ENCODE measurements at places on chromosomes 4 and X. TPM values are rescaled to one million over a fixed set of nuclear protein-coding genes. Genes with fewer than 3 reads are reported as not detected.

GRCh38 chr4:46550471-46550870 is 160.5 kb upstream of the GABRA2 start:
- no peak for DNase-seq

DNA sequence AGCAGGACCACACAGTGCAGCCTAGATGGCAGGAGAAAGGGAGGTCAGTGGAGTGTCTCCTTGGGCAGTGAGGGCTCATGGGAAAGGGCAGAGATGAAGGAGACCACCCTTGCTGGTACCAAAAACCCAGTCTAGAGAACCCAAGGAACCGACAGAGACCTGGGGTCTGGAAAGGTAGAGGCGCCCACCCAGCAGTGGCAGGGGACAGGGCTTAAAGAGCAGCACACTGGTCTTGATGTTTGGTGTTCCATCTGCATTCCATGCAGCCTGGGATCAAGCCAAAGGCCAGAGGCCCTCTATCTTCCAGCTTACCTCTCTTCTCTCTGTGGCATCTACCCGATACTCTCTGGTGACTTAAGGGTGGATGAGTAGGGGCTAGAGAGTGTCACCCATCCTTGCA is 127.5 kb downstream of the PJA1 start:
- DNase-seq: no peak

GRCh38 chr4:129189630-129190029 is 93.7 kb downstream of the C4orf33 start:
- DNase-seq: no peak

DNA sequence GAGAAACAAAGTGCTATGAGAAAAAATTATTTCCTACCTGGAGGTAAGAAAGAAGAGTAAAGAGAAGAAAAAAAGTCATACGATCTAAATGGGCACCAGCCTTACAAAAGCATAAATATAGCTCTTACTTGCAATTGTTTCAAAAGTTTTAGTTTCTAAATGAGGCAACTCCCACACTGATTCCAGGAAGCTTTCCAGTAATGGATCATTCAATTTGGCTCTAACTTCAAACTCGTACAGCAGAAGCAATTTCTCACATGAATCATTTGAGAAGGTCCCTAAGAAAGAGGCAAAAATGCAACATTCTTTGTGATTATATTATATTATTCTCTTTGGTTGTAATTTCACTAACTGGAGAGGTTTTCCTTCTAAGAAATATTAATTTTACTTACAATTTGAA is 109.9 kb downstream of the DLG3 start:
- DNase-seq: no peak

DNA sequence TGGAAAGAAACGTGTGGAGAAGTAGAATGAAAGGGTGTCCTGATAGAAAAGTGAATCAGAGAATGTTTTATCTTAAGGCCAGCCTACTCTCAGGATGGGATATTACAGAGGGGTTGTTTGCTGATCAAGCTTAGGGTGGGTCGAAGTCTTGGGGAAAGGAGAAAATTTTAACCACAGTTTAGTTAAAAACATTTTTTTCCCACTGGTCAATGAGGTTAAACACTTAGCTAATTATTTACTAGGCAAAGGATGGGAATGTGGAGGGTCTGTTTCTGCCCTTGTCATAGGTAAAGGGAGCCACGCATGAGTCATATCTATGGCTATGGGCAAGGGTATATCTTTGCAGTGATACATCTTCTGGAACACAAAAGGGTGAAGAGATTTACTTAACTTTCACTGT is 16.1 kb upstream of the SULT1E1 start:
- no peak for DNase-seq

DNA sequence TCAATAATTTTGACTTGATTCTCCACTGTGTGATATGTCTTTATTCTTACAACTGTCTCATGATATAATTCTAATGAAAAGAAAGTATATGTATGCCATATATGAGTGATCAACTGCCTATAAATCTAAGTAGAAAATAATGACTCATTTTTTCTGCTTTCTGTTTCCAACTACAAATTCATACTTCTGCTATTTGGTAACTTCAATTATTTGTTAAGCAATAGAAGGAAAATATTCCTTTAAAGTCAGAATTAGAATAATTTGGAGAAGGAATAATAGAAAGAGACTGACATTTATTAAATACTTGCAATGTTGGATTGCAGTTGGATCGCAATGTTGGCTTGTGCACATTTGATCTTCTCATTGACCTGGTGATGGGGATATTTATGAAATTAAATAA is 204.2 kb upstream of the PACRGL start:
- no peak for DNase-seq

GRCh38 chr4:173168396-173169177 is at the start of gene GALNT7:
TSS of gene GALNT7 (plus strand) at chr4:173168811. CDS start at chr4:173168836, 25 bp downstream.
- no peak for DNase-seq

DNA sequence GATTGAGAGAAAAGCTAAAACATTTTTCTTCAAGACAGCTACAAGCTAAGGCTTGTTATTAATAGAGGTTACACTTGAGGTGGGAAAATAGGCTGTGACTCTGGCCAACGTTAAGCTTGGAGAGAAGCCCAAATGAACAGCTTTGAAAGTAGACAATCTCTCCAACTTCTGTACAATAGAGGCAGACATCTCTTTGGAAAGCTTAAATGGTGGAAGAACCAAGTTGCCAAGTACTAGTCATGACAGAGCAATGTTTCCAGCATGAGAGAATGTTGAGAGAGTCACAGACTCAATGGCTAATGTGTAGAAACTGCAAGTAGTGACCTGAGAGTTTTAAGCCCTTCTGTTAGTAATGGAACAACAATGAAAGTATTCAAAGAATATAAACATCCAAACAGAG is 298.1 kb downstream of the INPP4B start:
- no peak for DNase-seq

GRCh38 chr4:128758314-128758922 is 51.1 kb upstream of the JADE1 start:
- DNase-seq: no peak

DNA sequence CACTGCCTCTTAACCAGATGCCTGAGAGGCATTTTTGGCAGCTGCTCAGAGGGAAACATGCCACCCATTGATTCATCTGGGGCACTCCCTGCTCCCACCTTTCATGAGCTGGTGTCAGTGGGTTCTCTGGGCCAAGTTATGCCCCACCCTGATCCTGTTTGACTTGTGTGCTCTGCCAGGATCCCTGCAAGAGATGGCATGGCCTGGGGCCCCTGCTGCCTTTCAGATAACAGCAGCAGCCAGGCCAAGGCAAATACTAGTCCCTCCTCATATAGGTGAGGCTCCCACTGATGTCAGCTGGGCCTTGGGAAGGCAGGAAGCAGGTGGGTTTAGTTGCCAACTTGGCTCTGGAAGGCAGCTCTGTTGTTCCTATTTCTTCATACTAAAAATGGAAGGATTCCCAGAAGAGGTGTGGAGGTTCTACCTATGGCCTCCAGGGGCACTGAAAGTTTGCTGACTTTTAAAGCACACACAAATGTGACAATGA is 192.9 kb upstream of the RBPJ start:
- DNase-seq: no peak

DNA sequence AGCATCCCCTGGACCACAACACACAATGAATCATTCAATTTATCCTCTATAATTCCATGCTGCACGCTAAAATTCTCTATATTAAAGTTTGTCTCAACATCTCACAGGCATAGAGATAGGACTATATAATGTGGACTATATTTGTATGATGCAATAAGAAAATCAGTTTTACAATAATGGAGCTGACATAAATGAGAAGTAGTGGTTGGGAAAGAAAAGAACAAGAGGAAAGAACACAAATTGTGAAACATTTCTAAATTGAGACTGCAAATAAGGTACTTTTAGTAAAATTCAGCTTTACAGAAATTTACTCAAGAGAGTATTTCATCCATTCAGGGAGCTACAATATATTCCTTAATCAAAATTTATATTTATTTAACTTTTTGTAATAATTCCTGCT is 120.4 kb downstream of the ARAP2 start:
- DNase-seq: no peak

DNA sequence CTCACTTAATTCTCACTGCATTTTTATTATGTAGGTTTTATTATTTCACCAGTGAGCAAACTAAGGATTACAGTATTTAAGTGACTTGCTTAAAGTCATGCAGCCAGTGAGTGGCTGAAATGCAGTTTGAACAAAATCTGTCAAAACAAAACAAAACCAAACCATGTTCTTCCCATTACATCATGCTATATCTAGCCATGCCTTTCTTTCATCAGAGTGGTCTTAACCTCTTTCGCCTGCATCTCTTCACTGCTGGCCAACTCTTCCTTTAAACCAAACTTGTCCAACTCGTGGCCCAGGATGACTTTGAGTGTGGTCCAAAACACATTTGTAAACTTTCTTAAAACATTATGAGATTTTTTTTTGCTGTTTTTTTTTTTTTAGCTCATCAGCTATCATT is 223.2 kb downstream of the PCDH7 start:
- DNase-seq: no peak

- peak; percentile 97 for DNase-seq
These were observed 13.0 kb upstream of the CXCL2 start for GRCh38 chr4:74111990-74112389.

- no peak for DNase-seq
These were observed 3.3 kb downstream of the MYL5 start for GRCh38 chr4:677431-678293.

DNA sequence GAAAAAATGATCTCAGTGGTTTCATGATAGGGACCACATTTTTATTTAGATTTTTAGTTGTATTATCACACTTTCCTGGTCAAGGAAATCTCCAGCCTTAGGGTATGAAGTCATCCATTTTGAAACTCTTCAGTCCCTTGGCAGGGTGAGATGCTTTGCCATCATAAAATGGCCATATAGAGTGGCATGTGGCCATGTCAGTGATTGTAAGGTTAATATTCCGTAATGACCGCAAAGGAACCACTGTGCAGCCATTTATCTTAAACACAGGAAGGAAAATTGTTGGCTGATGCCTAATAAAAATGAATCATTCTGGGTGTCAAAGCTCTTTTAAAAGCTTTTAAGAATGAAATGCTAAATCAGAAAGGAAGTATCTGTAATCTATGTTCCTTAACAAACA is 35.6 kb downstream of the COMMD8 start:
- DNase-seq: no peak

GRCh38 chr4:182447767-182448280 is 204.6 kb downstream of the TENM3 start:
- no peak for DNase-seq

DNA sequence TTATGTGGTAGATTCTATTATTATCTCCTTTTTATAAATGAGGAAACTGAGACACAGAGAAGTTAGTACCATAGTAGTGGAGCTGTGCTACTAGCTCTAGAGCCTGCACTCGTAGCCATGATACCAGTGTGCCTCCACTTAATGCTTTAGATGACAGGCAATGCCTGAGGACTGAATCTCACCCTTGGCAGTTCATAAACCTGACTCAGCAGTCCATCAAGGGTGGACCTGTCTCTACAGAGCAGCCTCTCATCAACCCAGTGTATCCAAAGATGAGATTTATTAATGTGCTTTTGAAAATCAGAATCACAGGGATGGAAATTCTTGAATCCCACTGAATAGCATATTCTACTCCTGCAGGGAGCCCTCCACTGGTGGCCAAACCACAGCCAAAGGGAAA is 483.2 kb upstream of the DIPK2B start:
- DNase-seq: no peak

DNA sequence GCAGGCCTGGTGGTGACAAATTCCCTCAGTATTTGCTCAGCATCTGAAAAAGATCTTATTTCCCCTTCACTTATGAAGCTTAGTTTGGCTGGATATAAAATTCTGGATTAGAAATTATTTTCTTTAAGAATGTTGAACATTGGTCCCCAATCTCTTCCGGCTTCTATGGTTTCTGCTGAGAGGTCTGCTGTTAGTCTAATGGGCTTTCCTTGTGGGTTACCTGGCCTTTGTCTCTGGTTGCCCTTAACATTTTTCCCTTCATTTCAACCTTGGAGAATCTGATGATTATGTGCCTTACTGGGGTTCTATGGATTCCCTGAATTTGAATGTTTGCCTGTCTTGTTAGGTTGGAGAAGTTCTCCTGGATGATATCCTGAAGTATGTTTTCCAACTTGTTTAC is 17.4 kb upstream of the TMPRSS11F start:
- no peak for DNase-seq

- DNase-seq: peak; percentile 7
These were observed 181.0 kb upstream of the KCNIP4 start for GRCh38 chr4:22129454-22130029.

DNA sequence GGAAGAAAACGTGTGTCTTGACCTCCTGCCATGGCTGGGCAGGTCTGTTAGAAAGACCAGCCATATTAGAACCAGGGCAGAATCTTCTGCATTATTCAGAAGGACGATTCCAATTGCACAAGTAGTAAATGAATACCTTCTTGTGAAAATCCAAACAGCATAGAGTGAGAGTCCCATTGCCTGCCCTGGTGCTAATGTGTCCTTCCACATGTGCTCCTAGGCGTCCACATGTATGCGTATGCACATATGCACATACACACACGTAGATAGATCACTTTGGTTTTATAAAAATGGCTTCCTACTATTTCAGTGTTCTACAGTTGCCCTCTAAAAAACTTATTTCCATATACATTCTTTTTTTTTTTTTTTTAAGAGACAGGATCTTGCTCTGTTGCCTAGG is 10.2 kb upstream of the GRPEL1 start:
- DNase-seq: no peak

DNA sequence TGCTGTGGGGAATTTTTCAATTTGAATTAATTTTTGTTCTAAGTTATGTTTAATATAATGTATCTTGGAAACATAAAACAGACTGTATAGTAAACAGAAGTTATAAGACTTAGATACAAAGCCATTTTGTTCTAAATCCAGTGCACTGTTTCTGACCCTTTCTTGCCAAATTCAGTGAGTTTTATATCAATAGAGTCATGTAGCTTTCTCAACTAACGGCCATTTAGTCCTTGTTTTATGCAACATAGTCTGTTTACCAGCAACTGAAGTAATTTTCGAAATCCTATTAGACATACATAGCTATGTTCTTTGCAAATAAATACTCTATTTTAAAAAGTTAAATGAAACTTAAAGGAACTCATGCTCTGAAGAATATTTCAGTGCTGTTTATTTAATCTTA is 242.8 kb downstream of the ADGRL3 start:
- DNase-seq: no peak

- DNase-seq: no peak
These were observed 28.2 kb upstream of the HUWE1 start for GRCh38 chrX:53714580-53715345.

DNA sequence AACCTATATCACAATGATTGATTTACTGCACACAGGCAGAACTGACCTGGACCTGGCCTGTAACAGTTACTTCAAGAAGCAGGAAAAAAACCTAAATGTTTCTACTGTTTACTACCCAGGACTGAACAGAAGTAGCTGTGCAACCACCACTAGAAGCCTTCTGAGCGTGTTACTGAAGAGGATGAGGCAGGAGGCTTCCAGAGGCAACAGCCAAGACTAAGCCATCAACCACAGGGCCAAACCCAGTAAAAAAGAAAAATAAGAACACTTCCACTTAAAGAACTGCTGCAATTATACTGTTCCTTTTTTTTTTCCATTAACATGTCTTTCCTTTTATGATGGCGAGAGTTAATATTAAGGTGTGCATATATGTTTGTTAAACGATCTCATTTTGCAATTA is 29.4 kb upstream of the TTC29 start:
- DNase-seq: no peak

GRCh38 chrX:71170660-71171059 is 26.0 kb downstream of the NLGN3 start:
- DNase-seq: no peak

Gene CYSLTR1
- not detected for total RNA-seq

Gene CENPVL1
- total RNA-seq: 0.07 TPM

Gene UGT8
- total RNA-seq: 11.6 TPM

Gene NPY1R
- total RNA-seq: 0.40 TPM

Gene LRCH2
- 0.75 TPM for total RNA-seq

Gene TECRL
- not detected for total RNA-seq

Gene ZMAT1
- 0.72 TPM for total RNA-seq

Gene BTK
- total RNA-seq: 0.14 TPM

Gene ALB
- total RNA-seq: not detected

Gene FRG2
- total RNA-seq: not detected

Gene IL2
- total RNA-seq: not detected
